ENCODE measurements at places on chromosomes 7 and 10.

DNA sequence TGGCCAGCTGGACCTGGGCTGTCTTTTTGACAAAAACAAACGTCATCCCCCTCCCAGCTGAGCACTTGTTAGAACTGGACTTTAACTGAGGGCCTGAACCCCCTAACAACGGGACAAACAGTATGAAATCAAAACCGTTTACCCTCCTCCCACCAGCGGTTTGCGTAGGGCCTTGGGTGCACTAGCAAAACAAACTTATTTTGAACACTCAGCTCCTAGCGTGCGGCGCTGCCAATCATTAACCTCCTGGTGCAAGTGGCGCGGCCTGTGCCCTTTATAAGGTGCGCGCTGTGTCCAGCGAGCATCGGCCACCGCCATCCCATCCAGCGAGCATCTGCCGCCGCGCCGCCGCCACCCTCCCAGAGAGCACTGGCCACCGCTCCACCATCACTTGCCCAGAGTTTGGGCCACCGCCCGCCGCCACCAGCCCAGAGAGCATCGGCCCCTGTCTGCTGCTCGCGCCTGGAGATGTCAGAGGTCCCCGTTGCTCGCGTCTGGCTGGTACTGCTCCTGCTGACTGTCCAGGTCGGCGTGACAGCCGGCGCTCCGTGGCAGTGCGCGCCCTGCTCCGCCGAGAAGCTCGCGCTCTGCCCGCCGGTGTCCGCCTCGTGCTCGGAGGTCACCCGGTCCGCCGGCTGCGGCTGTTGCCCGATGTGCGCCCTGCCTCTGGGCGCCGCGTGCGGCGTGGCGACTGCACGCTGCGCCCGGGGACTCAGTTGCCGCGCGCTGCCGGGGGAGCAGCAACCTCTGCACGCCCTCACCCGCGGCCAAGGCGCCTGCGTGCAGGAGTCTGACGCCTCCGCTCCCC, at the start of gene IGFBP1:
TSS of gene IGFBP1 (plus strand) at position 304 of the 808 bp plus-strand sequence. CDS start at position 469, 165 bp downstream.
- peak; percentile 10 for DNase-seq

DNA sequence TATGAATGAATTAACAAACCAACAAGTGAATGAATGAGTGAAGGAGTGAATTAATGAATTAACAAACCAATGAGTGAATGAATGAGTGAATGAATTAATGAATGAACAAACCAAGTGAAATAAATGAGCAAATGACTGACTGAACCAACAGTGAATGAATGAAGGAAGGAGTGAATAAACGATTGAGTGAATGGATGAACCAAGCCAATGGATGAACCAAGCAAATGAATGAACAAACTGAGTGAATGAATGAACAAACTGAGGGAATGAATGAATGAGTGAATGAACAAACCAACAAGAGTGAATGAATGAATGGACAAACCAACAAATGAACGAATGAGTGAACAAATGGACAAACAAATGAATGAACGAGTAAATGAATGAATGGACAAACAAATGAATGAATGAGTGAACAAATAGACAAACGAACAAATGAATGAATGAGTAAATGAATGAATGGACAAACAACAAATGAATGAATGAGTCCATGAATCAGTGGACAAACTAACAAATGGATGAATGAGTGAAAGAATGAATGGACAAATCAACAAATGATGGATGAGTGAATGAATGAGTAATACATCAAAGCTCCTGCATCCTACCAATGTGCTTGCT, 69.5 kb downstream of the NPTX2 start:
- no peak for DNase-seq

GRCh38 chr7:112193915-112194502, 12.2 kb downstream of the DOCK4 start:
- peak; percentile 90 for DNase-seq

DNA sequence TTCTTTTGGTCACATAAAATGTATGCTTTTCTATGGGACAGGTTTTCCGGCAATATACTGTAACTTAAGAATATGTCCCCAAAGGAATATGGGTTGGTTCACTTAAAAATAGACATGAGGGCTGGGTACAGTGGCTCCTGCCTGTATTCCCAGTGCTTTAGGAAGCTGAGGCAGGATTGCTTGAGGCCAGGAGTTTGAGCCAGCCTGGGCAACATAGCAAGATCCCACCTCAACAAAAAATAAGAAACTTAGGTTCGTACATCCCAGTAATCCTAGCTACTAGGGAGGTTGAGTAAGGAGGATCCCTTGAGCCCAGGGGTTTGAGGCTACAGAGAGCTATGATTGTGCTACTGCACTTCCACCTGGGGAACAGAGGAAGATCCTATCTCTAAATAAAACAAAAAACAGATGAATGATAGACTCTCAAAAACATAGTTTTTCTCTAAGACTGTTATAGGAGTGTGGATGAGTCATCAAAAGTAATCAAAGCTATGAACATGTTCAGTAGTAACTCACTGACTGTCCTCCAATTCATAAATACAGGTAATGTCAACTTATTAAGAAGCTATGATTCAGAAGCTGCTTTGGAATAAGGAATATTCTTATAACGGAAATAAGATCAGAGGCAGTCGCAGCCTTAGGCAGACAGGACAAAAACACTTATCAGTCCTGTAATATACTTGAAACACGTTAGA, 2.6 kb upstream of the SEC31B start:
- no peak for DNase-seq

- no peak for DNase-seq
Measured at GRCh38 chr7:22427104-22427503, 70.2 kb upstream of the RAPGEF5 start.

Data from NCI-H2081 (cell line).